ENCODE measurements at places on chromosomes 1 and 21.
A peak's percentile ranks its signal among the peaks of the same experiment; 100 is the strongest.

DNA sequence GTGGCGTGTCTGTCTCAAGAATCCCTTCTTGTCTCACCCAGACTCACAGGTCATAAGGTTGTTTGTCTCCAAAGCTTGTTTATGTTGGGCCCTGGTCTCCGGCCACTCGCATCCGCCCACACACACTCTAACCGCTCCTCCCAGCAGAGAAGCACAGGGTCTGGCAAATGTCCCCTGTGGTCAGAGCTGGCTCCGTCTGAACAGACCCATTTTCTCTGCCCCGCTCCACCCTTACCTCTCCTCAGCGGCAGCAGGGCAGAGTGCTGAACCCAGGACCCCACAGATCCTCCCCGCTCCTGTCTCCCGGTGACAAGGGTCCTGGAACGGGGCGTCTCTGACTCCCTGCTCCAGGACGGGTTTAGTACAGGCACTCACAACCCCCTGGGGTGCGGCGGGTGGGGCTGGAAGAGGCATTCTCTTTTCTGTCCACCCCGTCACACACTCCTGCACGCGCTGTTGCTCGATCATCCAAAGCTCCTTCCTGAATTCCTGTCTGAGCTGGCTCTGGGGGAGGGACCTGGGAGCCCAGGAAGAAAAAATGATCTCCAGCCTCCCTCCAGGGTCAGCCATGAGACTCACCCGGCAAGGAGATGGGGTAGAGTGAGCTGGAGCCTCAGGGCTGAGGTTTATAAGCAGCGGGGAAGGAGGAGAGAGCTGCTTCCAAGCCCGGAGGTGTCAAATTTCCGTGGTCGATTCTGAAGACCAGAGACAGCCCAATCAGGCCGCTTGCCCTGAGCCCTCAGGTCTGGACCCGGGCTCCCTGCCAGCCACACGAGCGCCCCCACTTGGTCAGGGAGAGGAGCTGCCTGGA lies at the start of gene S100A13:
Gene S100A13 (minus strand): TSS at position 602 of the 811 bp plus-strand sequence. CDS start 1,033 bp downstream, outside the sequence.
- peak; percentile 94 for DNase-seq

DNA sequence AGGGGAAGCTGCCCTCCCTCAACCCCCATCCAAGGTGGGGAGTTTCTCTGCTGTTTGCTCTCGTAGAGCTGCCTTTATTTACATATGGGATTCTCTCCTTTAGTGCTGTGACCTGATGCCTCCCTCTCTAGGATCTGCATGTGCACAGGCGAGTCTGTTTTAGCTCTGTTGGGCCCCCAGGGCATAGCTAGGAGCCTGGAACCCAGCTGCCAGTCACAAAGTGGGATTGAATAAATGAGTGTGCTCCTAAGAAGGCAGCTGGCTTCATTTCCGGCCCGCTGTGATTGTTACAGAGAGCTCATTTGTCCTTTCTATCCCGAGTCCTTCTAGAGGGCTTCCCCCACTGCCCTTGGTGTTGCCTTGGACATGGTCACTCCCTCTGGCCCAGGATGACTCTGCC lies 176.6 kb downstream of the GRIK3 start:
- no peak for DNase-seq

GRCh38 chr1:37560401-37561132 lies 3.8 kb downstream of the DNALI1 start:
- DNase-seq = no peak

- DNase-seq = no peak
Observed at GRCh38 chr1:111110197-111110899, 29.5 kb downstream of the DRAM2 start.

- DNase-seq = peak; percentile 76
Observed at GRCh38 chr1:212012034-212012740, 23.2 kb downstream of the INTS7 start.

- no peak for DNase-seq
Observed at GRCh38 chr1:5505944-5506343, 486.3 kb downstream of the NPHP4 start.

GRCh38 chr1:228691926-228692325 lies 43.4 kb upstream of the RHOU start:
- peak; percentile 85 for DNase-seq

DNA sequence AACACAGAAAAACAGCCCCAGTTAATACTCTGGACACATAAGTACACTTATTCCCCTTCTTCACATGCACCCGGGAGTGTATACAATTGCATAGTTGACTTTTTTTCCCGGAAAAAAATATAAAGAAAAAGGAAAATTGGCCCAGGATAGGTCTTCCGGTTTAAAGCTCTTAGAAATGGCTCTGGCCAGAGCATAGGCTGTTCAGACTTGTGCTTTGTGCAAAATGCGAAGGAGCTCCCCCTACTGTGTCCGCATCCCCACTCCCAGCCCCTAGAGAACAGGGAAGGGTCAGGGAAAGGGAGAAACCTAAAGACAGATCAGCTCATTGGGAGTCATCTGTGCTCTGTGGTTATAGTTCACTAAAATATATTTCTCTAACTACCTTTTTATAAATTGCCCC lies 5.5 kb upstream of the MTMR11 start:
- DNase-seq = no peak

- peak; percentile 76 for DNase-seq
Observed at GRCh38 chr1:27349784-27350662, 8.2 kb downstream of the SYTL1 start.

DNA sequence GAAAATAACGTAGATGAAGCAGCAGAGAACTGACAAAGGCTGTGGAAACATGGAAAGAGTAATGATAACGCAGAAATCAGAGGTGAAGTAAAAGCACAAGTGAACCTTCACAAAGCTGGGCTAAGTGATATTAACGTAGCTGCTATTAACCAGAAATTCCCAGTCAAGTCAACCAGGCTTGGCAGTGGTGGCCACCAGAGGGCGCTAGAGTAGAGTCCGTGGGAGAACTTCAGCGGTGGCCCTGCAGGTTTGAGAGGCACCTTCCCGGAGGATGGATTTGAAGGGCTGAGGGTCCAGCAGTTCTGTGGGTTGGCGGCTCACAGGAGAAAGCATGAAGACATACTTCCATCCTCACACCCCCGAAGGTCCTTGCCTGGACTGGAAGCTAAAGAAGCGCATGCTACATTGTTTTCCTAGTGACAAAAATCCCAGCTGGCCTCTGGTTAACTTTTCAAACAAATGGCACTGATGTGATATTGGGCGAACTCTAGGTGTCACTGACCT lies 81.7 kb upstream of the ZNF648 start:
- DNase-seq = peak; percentile 93

DNA sequence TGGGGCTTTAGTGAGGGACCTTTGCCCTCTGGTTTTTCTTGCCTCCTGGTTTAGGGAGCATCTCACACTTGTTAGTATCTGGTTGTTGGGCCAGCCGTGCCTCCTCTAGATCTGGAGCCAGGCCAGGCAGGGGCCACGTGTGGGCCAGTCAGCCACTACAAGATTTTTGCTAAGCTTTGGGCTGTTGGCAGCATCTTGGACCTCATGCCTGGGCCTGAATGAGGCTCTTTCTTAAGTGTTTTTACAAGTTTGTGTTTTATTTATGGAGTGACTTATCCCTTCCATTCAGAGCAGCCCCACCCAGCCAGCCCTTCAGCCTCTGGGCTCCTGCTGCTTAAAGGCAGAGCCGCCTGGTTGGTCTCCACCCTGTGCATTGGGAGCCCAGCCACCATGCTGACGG lies 1.6 kb upstream of the SH3BGRL3 start:
- peak; percentile 85 for DNase-seq

DNA sequence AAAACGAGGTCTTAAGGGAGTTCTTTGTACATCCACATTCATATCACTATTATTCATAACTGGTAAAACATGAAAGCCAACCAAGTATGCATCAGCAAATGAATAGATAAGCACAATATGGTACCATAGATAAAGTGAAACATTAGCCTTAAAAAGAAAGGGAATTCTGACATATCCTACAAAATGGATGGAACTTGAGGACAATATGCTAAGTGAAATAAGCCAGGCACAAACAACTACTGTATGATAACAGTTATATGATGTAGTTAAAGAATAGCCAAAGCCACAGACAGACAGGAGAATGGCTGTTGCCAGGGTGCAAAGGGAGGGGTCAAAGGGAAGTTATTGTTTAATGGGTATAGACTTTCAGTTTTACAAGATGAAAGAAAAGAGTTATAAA lies 148.9 kb downstream of the EIF4G3 start:
- no peak for DNase-seq

- DNase-seq = no peak
Observed at GRCh38 chr1:89068291-89068690, 3.3 kb upstream of the GBP1 start.

DNA sequence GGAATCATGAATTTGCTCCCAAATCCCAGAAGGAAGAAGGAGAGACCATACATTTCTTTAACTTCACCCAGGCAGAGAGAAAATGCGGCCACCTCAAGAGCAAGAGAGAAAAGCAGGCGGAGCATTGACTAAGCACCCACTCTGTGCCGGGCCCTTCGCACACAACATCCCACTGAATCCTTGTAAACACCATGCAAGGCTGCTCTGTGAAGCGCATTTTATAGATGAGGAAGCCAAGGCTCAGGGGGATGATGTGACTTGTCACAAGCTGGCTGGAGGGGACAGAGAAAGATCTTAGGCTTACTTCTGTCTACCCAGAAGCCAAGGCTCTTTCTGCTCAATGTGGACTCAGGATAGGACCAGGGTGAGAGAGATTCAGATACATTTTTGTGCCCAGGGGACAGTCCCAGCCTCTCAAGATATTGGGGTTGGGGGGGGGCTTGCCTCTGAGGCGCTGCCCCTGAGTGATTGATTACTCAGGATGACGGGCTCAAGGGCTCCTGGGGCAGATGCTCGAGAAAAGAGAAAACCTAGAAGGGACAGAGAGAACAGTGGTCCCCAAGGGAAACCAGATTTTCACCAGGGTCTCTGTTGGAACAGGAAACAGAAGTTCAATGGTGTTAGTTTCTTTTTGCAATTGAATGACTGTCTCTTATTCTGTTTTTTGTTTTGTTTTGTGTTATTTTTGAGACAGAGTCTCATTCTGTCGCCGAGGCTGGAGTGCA lies 19.5 kb downstream of the PADI2 start:
- DNase-seq = no peak

GRCh38 chr1:36464605-36465393 lies 615 bp upstream of the MRPS15 start:
- DNase-seq = no peak

- DNase-seq = peak; percentile 89
Observed at GRCh38 chr1:9129266-9130041, 552 bp upstream of the GPR157 start.

DNA sequence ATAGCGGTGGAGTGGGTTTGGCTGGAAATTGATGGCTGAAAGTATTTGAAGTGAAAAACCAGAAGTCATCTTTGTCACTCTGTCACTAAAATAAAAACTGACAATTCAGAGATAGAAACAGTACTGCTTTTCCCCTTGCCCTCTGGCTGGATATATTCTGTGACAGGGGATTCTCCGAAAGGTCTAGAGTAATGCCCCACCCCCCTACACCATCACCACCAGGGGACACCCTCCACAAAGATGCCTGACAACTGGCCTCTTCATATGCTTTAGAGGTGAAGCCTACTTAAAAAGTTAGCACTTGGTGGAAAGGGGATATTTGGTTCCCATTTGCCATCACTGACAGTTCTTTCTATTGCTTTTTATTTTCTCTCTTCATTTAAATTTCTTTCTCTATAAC lies 73.5 kb downstream of the SGIP1 start:
- DNase-seq = no peak

DNA sequence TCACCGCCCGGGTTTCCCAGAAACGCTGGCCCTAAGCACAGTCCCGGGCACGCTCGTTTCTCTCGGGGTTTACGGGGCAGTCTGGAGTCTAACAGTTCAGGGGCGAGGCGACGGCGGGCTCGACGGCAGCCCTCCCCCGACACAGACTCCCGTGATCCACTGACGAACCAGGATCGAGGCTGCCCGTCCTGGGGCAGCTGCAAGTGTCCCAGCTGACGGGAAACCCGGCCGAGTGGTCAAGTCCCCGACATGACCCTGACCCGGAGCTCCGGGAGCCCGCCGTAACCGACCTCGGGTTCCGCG lies 494 bp downstream of the UBE2J2 start:
- DNase-seq = no peak

DNA sequence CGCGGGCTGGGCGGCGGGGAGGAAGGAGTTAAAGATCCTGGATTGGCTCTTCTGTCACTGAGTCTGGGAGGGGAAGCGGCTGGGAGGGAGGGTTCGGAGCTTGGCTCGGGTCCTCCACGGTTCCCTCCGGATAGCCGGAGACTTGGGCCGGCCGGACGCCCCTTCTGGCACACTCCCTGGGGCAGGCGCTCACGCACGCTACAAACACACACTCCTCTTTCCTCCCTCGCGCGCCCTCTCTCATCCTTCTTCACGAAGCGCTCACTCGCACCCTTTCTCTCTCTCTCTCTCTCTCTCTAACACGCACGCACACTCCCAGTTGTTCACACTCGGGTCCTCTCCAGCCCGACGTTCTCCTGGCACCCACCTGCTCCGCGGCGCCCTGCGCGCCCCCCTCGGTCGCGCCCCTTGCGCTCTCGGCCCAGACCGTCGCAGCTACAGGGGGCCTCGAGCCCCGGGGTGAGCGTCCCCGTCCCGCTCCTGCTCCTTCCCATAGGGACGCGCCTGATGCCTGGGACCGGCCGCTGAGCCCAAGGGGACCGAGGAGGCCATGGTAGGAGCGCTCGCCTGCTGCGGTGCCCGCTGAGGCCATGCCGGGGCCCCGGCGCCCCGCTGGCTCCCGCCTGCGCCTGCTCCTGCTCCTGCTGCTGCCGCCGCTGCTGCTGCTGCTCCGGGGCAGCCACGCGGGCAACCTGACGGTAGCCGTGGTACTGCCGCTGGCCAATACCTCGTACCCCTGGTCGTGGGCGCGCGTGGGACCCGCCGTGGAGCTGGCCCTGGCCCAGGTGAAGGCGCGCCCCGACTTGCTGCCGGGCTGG lies at the start of gene NPR1:
Gene NPR1 (plus strand): TSS at position 170 of the 818 bp plus-strand sequence. CDS start 421 bp downstream, at position 591.
- DNase-seq = no peak

DNA sequence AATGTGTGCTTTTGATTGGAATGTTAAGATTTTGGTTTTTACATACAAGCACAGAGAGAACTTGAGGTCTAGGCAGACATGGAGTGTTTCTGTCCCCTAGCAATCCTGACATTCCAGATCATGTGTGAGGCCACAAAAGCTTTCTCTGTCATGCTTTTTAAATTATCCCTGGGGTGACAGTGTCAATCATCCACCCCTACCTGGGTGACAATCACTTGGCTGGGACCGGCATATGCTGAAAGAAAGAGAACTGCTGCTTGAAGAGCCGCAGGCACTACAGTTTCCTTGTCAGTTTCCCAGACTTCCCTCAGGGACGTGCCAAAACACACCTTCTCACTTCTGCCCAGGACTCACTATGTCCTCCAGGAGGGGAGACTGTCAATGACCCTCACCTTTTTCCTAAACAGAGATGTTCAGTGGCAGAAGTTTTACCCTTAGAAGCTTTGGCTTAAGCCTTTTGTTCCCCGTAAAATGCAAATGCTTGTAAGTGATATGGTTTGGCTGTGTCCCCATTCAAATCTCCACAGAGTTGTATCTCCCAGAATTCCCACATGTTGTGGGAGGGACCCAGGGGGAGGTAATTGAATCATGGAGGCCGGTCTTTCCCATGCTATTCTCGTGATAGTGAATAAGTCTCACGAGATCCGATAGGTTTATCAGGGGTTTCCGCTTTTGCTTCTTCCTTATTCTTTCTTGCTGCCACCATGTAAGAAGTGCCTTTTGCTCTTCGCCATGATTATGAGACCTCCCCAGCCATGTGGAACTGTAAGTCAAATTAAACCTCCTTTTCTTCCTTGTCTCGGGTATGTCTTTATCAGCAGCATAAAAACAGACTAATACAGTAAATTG lies 217.4 kb downstream of the FGGY start:
- DNase-seq = no peak

- no peak for DNase-seq
Observed at GRCh38 chr1:107559881-107560280, 405.1 kb downstream of the VAV3 start.
